ENCODE measurements at places on chromosomes 5 and 9.

DNA sequence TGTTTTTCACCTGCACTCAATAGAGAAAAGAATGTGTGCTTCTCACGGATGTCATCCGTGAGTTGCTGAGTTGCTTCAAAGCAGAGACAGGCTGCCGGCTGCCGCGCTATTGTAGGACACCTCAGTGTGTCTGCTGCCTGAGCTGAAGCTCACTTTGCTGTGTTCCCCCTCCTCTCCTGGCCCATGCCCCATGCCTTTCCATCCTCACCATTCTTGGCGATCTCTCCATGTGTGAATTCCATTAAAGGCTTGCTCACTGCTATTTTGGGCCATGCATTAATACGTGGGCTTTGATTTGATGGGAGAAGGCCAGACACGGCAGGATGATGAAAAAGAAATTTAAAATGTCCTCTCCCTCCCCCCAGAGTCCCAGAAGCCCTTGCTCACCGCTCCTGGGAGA, 14.5 kb downstream of the ADAM19 start:
- DNase-seq, result no peak

DNA sequence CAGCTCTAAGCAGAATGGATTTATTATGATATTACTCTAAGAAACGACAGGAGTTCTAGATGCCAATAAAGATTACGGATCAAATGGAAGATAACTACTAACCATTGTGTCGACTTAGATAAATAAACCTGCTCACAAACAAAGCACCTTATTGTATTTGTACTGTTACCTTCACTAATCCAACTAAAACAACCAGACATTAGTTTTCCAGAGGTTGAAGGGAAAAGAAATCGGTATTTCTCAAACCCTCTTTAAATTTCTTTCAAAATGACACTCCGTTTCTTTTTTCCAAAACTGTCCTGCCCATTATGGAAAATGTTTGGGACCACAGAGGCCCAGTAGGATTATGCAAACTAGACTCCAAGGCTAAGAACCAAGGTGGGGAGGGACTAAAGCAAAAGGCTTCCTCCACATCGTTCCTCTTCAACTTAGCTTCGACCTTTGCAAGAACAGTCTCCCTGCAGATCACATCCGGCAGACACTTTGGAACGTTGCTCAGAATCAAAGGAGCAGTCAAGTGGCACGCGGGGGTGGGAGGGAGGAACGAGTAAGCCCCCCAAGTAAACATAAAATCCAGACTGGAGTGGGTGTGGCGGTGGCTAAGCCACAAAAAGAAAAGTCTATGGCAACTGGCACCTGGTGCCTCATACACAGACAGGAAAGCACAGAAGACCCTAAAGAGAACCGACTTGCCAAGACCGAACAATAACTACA, 2.7 kb downstream of the MLLT3 start:
- DNase-seq, result no peak

DNA sequence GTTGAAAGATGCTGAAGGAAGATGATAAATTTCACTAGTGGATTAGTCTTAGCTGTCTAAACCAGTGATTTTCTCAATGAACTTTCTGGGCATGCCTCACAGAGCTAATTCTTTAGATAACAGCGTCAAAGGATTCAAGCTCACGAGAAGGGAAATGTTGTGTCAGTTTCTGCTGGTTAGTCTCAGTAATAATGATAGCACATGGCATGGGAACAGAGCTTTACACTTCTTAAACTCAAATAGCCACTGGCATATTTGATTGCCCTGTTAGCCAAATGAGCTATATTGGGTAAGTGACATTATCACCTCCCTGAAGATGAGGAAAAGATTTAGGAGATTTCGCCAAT, 139.3 kb upstream of the NR3C1 start:
- DNase-seq, result no peak

DNA sequence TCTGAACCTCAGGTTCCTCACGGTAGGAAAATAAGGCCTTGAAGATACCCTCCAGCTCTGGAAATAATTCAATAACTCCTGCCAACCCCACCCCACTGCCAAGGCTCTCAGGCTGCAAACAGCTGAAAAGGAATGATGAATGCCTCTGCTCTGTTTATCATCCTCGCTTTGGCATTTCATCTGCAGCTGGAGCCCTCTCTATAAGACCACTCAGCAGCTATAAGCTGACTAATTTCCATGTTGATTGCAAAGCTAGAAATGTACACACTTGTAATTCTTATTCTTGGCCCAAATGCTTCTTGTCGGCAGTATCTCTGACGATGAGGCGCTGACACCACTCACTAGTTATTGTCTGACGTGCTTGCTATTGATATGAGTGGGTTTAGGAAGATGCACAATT, 408.4 kb upstream of the NMUR2 start:
- no peak for DNase-seq

DNA sequence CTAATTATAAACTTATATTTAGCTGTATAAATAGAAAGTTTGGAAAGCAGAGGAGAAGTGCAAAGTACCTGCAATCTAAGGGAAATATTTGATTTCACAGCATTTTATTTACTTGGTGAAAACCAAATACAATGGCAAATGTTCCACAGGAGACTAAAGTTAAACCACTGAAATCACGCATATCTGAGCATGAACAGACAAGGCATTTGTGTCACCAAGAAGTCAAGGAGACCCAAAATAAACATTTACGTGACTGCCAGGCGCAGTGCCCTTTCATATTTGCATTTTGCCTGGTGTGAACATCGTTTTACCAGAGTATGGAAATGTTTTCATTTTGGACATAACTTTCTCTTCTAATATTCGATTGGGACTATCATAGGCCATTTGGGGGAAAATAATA, 20.6 kb downstream of the UGCG start:
- DNase-seq, result no peak

DNA sequence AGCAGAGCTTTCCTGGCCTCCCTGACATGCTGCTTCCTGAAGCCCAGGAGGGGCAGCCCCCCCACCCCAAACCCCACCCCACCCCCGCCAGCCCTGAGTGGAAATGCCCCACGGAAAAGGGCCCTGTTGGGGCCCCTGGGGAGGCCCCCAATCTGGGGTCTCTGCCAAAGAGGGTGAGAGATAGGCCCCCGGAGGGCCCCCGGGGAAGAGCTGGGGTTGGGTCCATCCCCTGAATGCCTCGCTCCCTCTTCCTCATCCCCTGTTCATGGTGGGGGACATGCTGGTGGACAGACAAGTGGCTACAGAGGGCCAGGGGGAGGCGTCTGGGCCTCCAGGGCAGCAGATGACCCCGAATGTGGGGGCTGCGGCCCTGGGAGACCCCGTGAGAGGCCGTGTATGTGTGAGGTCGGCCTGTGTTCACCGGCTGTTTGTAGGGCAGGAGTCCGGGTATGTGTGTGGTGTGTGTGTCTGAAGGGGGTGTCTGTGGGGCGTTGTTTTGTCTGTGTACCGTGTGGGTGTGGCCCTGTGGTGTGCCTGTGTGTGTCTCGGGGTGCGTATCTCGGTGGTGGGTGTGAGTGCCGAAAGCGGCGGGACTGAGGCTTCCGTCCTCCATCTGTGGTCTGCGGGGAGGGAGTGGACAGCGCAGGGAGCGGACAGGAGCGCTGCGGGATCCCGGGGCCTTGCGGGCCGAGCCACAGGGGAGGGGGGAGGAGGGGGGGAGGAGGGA, 11.3 kb downstream of the C9orf50 start:
- DNase-seq, result no peak

DNA sequence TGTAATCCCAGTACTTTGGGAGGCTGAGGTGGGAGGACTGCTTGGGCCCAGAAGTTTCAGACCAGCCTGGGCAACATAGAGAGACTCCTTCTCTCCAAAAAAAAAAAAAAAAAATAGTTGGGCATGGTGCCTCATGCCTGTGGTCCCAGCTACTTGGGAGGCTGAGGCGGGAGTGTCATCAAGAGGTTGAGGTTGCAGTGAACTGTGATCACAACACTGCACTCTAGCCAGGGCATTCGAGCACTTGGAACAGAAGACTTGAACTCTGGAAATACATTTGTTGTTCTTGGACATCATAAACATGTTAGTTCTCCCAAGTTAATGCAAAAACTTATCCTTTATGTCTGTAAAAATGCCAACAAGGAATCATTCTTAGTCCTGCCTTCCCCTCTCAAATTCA, 29.6 kb downstream of the EHMT1 start:
- no peak for DNase-seq

- no peak for DNase-seq
Observed at GRCh38 chr9:123036893-123037545, 3.6 kb downstream of the GPR21 start.

Data from stimulated activated CD8-positive, alpha-beta memory T cell treated with anti-CD3 and anti-CD28 coated beads, Interleukin-15, amount 100 ng/mL, for 4 hours (primary cell).